ENCODE measurements at places on chromosomes 16 and 17. TPM values are rescaled to one million over a fixed set of nuclear protein-coding genes. Genes with fewer than 3 reads are reported as not detected.

The CES5A gene
- not detected for total RNA-seq

The TAC4 gene
- total RNA-seq = not detected

The EME1 gene
- not detected for total RNA-seq

The GPRC5B gene
- 5.3 TPM for total RNA-seq

The SOST gene
- total RNA-seq = not detected

The TMEM100 gene
- total RNA-seq = 122 TPM

The RAMP2 gene
- total RNA-seq = 48.8 TPM

The MAPT gene
- 2.9 TPM for total RNA-seq

The CLN3 gene
- total RNA-seq = 50.9 TPM

The TMEM235 gene
- total RNA-seq = not detected

The KRTAP9-7 gene
- total RNA-seq = not detected

The KRTAP4-4 gene
- not detected for total RNA-seq

The FOXJ1 gene
- total RNA-seq = 3.3 TPM

The PLEKHH3 gene
- 25.7 TPM for total RNA-seq

The SPECC1 gene
- 21.8 TPM for total RNA-seq

The AANAT gene
- total RNA-seq = not detected

The ZNF423 gene
- total RNA-seq = 8.1 TPM

The UTP18 gene
- total RNA-seq = 34.9 TPM

Measured in upper lobe of left lung (tissue), 6 donors.